Pancreas (tissue), 10 donors: ENCODE measurements at places on chromosomes 16 and 17.

DNA sequence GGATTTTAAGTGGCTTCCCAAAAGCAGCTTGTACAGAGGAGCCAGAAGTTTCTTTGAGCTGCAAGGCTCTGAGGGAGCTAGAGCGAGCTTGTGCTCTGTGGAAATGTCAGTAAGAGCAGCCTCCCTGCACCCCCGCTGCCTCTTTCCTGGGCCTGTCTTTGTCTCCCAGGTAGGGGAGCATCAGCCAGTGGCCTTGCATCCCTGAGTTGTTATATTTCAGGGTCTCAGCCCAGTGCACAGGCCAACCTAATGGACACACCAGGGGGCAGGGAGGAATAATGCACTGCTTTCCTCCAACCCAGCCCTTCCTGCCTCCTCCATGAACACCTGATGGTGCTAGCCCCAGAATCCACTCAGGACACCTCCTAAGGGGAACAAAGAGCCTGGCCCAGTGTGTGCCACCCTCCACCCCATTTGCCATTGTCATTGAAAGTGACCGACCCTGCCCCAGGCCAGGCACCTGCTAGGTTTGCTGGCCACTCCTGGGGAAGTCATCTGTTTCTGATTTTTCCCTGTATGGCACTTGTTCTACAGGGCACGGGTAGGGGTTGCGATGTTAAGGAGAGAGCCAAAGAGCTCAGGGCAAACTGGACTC lies 6.3 kb downstream of the TPPP3 start:
- no peak for DNase-seq

GRCh38 chr17:35906191-35906925 lies 24.2 kb downstream of the RDM1 start:
- DNase-seq, result no peak

- DNase-seq, result peak; percentile 24
These were observed 900 bp upstream of the GCGR start for GRCh38 chr17:81802856-81803643.

DNA sequence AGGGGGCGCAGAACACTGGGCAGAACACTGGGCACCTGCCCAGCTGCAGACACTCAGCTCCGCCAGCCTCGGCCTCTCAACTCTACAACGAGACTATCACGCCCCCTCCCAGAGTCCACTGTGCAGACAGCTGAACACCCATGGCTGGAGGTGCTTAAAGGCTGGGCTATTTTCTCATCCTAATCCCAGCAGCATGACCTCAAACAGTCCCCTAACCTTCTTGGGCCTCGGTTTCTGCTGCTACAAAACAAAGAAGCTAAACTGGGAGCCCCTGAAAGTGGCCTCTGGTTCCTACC lies 27.7 kb upstream of the ZNF469 start:
- DNase-seq, result no peak

GRCh38 chr17:50209472-50210239 lies 8.2 kb upstream of the COL1A1 start:
- DNase-seq, result no peak

DNA sequence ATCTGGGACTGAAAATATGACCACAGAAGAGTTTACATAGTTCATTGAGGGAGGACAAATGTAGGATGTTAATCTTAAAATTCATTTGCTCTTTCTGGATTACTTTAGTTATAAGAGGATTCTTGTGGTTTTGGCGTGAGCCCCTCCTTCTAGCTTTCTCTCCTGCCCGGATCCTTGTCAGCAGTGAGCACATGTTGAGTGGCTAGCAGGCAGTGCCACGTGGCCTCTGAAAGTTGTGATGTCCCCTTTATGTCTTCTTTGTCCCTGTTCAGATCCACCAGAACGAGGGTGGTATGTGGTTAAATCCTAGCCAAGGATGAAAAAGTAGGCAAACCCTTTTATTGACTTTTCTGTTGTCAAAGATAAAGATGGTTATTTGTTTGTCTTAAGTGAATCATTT lies 83.8 kb downstream of the GNAO1 start:
- DNase-seq, result peak; percentile 11

GRCh38 chr16:70472786-70473433 lies 18.5 kb downstream of the FCSK start:
- no peak for DNase-seq

DNA sequence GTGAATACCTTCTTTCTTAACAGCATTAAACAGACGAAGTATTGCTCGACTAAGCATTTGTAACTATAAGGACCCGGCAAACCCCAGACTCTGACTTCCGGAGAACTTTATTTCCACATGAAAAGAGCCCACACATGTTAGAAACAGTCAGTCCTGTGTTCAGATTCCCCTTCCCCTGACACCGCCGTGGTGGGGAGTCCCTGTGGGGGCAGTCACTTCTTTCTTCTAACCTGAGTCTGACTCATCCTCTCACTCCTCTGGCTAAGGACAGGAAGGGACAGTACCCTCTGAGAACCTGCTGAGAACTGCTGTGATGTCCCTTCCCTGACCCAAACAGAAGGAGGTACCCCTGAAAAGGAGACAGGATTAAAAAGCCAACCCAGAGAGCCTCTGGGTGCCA lies 165.1 kb downstream of the XYLT1 start:
- no peak for DNase-seq

GRCh38 chr17:34015253-34015652 lies 239.8 kb upstream of the CCL2 start:
- no peak for DNase-seq

DNA sequence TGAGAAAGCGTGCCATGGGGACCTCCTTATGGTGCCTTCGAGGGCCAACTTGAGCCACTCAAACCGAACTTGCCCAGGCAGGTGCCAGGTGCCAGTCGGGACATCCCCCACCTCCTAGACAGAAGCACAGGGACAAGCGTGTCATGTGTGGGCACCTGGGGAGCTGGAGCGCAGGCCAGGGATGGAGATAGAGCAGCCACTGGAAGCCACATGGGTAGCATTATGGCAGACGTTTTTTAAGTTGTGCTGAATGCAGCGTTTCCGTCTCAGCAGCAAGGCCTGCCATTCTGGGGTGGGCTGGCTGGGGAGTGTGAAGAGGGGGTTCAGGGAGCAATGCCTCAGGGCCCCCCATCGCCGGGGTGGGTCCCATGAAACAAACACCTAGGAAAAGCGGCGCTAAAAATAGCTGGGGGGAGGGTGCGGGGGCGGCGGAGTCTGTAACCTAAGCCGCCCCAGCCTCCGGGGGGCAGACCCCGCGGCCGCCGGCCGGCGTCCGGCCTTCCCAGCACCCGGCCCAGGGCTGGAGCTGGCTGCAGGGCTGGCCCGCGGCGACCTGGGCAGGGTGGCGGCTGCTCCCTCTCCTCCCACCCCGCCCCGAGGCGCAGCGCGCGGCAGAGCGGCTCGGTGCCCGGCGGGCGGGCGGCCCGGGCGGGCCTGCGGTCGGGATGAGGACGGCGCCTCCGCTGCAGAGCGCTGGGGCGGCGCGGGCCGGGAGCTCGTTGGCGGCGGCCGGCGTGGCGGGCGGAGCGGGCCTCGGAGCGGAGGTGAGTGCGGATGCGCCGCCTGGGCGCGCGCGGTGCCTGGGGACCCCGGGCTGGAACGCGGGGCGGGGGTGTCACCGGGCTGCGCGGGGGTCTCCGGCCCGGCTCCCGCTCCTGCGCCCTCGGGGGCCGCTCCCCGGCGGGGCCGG lies at the start of gene ZNF469:
Gene ZNF469, plus strand, starts transcription at position 469 of the 910 bp plus-strand sequence. CDS start 44,512 bp downstream, outside the sequence.
- DNase-seq, result peak; percentile 55

GRCh38 chr16:9077091-9077809 lies 14.2 kb upstream of the HAPSTR1 start:
- no peak for DNase-seq

DNA sequence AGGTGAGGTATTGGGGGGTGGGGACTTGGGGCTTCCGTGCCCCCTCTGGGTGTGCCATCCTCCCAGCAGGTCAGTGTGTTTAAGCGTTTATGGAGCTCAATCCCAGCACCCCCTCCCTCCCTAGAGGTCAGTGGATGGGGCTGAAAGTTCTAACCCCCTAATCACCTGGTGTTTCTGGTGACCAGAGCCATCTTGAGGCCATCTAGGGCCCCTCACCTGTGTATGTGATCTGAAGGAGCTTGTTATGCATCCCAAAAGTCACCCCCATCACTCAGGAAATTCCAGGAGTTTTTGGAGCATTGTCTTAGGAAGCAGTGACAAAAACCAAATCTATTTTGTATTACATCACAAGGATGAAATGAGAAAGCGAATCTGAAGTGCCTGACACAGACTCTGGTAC lies 67.8 kb upstream of the NOL11 start:
- no peak for DNase-seq

- no peak for DNase-seq
These were observed 118.5 kb upstream of the ZFHX3 start for GRCh38 chr16:73166441-73166851.

- DNase-seq, result peak; percentile 89
These were observed 1.3 kb downstream of the TIMP2 start for GRCh38 chr17:78923660-78924453.

GRCh38 chr17:13462673-13463124 lies 139.0 kb downstream of the HS3ST3A1 start:
- DNase-seq, result no peak

- no peak for DNase-seq
These were observed 12.6 kb downstream of the UBN1 start for GRCh38 chr16:4859900-4860255.

DNA sequence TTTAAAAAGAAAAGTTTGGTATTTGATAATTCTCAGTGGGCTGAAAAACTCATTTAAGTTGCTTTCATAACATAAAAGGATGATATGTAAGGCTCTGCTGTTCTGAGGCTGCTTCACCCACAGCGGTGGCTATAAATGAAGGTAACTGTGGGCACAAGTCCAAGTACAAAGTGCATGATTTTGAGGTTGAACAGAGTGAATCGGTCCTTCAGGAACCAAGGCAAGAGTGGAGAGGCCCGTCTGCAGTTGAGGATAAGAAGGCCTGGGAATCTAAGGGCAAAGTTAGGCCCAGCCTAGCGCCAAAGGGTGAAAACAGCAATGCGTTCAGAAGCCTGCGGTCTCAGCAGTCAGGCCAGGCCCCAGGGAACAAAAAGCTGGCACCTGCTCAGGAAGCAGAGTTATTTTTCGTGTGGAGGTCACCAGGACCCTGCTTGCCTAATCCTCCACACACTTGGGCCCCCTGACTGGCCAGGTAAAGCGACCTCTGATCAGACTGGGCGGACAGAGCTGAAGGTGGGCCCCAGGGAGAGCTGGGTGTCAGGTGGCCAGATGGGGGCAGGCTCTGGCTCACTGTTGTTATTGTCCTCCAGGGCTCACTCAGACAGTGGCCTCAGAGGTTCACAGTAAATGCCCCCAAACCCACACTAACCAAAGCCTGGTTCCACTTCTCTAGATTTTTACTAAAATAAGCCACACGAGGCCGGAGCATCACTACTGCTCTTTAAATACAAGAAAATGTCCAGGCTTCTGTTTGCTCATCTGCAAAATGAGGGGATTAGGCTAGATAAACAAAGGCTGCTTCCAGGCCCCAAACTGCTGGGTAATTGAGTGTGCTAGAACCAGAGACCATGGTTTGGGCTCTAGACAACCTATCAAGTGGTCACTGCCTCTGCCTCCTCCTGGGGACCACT lies 46.5 kb downstream of the TEX2 start:
- DNase-seq, result peak; percentile 43

DNA sequence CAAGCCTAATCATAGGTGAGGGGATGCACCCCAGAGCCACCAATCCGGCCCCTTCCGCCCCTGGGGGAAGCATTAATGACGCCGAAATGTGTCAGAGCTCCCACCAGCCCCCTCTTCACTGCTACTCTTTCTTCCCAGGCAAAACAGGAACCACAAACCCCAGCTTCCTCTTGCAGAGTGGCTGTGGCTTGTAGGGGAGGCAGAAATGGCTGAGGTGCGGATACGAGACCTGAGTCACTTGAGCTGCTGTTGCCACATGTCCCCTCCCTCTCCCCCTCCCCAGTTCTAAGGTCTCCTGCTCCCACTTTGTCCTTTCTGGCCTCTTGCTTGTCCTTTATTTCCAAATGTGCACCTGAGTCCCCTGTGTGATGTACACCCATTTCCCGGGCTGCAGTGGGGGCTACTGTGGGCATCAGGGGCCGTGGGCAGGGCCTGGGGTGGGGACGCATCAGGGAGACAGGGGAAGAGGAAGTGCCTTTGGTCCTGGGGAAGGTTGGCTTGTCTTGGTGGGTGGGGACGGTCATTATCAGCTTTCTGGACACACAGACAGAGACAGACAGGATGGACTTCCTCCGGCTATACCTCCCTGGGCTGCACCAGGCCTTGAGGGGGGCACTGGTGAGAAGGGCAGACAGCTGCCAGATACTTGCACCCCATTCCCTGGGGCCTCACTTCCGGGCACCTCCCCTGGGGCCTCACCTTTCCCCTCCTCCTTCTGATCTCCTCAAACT lies at the start of gene APOBR:
Gene APOBR, plus strand, starts transcription at position 523 of the 731 bp plus-strand sequence. Its CDS starts 39 bp downstream, at position 562.
- no peak for DNase-seq

- DNase-seq, result no peak
These were observed 57.6 kb downstream of the RAI1 start for GRCh38 chr17:17738901-17739300.

- DNase-seq, result no peak
These were observed 519 bp upstream of the NTN1 start for GRCh38 chr17:9020824-9021157.

DNA sequence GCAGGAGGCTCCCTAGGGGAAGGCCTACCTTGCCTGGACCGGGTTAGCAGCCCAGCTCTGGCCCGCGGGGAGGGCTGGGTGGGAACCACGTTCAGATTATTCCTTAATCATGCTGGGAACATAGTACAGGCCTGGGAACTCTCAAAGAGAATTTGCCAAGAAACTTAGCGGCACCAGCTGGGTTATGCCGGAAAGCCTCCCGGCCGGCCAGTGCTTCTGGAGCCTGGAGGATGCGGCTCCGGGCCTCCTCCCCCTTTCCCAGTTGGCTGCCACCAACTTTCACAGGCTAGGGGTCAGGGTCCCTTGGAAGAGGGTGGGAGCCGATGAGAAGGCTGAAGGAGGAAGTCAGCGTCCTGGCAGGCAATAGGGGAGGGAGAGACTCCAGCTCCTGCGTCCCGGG lies 10.8 kb downstream of the NGFR start:
- DNase-seq, result no peak

DNA sequence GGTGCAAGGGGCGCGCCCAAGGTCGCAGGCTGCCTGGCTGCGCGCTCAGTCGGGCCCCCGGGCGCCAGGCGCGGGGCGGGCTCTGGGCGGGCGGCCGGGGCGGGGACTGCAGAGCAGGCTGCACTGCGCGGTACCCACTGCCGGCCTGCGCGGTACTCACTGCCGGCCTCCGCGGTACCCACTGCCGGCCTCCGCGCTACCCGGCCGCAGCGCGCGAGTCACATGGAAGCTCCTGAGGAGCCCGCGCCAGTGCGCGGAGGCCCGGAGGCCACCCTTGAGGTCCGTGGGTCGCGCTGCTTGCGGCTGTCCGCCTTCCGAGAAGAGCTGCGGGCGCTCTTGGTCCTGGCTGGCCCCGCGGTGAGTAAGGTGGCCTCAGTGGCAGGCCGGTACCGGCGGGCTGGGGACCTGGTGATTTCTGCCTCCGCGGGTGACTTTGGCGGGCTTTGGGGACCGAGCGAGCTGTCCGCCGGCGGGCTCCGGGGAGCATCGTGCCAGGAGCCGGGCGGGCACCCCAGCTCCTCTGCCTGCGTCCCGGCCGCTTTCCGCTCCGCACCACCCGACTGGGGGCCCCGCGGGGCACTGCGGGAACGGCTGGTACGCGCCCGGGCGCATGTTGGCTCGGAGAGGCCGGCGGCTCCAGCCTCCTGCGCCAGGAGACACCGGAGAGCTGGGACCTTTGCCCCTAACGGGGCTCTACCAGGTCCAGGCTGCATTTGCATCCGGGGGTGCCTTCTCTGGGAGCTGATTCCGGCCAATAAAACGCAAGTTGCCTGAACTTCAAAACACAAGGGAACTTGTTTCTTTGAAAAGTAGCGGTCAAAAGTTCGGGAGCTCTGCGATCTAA lies at the start of gene SLC47A1:
Gene SLC47A1, plus strand, starts transcription at position 137 of the 844 bp plus-strand sequence. Its CDS starts 86 bp downstream, at position 223.
- peak; percentile 73 for DNase-seq
